ENCODE measurements at places on chromosomes 7 and 10.

GRCh38 chr7:75989500-75990388 is 4.7 kb downstream of the TMEM120A start:
- peak; percentile 88 for DNase-seq

- peak; percentile 86 for DNase-seq
Measured at GRCh38 chr10:61896854-61897661, 4.4 kb upstream of the ARID5B start.

DNA sequence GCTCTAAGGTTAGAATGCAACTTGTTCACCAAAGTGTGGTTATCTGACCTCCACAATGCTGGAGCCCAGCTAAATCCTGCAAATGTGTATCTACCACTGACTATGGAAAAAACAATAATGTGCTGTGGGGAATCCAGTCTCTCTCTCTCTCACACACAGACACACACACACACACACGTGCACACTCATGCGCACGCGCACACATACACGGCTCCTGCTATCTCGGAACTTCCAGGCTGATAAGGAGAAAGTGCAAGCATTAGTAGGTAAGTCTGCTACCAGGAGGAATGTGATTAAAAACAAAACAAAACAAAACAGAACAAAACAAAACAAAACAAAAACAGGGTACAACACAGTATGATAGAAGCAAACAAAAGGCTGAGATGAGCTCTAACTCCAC is 205.2 kb downstream of the FRMD4A start:
- no peak for DNase-seq

DNA sequence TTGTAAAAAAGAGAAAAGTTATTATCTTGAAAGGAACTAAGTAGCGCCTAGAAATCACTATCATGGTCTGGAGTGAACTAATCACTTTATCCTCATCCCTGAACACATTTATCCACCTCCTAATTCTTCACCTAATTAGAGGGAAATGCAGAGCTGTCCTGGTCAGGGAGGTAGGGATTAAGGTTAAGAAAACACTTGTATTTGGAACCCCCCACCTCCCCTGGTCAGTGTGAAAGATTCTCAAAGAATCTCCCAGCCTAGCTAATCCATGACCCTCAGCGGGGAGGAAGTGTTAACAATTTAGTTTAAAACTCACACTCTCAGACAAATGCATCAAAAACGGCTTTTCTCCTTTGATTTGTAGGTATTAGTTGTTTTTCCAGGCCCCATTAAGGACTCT is 83.8 kb downstream of the FAM204A start:
- DNase-seq: no peak

GRCh38 chr10:126250045-126250444 is 138.2 kb downstream of the ADAM12 start:
- DNase-seq: no peak

GRCh38 chr7:1246871-1247526 is 14.3 kb downstream of the UNCX start:
- DNase-seq: peak; percentile 9

DNA sequence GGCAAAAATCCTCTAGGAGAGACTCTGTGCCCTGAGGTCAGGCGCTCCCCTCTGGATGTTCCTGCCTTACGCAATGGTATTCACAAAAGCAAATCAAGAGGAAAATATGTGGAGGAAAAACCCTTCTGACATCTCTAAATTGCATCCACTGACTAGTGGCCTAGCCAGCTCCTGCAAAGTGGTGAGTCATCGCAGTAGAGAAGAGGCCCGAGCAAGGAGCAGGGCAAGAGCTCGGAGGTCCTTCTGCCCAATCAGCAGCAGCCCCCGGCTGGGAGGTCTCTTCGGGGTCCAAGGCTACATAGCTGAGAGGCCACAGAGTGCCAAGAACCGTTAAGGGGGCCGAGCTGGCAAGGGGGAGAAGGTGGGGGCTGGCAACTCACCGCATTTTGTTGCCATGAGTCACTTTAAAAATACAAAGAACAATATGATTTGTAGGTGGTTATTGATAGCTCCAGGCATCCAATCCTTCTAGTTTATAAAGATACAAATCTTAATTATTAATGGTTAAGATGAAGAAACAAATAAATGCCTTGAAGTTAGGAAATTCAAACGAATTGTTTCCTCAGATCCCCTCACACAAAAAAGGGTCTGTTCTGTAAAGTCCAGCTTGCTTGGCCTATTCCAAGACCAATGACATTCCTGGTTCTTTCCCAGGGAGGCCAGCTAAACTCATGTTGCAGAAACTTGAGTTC is 161.6 kb downstream of the PKD1L1 start:
- peak; percentile 64 for DNase-seq

GRCh38 chr7:116354546-116355423 is 144.4 kb downstream of the TES start:
- DNase-seq: peak; percentile 87

DNA sequence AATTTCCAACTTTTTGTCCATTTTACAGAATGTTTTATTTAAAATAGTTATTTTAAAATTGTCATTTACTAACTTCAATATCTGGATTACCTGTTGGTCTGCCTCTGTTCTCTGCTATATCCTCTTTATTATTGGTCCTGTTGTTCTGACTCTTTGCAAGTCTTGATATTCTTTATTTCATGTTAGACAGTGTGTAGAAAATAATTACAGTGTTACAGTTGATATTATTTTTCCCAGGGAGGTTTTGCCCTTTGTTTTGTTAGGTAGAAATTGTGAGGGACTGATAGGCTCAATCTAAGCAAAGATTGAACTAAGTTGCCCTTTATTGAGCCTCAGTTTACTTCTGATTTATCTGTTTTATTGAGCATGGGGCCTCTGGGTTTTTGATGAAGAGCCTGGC is 49.4 kb upstream of the CADPS2 start:
- DNase-seq: no peak

DNA sequence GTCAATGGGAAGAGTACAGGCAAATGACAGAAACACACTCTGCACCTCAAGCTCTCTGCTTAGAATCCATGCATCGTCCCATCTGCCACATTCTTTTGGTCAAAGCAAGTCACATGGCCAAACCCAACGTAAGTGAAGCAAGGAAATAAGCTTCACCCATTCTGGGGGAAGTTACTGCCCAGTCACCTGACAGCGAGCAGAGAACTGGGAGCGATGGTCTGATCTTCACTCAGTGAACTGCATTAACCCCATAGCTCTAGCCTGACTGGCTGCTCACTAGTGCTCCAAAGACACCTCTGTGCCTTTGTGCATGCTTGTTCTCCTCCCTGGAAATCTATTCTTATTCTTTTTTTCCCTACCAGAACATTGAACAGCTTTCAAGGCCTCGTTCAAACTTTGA is 89.9 kb downstream of the APBB1IP start:
- DNase-seq: no peak

DNA sequence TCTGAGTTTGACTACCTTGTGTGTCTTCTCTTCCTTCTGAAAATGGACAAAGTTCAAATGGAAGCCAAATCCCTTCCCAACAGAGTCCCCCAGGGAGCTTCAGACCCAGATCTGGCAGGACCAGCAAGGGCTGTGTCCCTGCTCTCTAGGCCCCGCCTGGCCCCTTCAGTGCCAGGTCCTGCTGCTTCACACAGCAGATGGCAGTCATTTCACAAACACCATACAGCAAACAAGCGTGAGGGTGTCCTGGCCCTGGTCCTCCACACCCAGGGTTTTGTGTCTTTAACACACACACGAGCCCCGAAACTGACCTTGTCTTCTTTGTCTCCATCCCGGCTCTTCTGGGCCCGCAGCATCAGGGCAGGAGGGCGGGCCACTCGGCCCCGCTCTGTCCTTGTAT is 145.0 kb downstream of the TCERG1L start:
- no peak for DNase-seq

DNA sequence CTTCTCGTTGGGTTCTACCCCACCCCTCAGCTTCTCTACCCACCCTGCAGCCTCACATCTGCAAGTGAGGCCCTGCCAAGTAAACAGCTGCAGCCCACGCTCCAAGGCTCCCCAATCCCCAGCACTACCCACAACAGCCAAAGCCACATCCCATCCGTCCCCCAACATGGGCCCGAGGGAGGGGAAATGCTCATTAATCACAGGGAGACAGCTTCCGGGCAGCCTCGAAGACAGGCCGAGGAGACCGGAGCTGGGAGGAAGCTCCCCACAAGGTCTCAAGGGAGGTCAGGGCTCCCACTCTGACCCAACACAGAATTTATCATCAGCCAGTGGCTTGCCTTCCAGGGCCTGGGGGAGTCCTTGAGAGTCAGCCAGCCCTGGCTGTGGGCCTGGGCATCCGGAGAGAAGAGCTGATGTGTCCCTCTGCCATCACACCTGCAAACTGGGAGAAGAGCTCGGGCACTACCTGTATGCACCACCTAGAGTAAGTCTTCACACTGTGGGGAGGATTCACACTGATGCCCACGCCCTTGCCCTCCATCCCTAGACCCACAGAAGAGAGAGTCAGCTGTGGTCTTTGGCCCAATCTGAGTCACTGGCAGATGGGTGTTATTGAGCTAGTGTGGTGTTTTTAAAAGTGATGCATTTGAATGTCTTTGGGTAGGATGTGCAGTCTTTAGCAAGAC is 115.5 kb upstream of the ZMIZ1 start:
- peak; percentile 68 for DNase-seq

DNA sequence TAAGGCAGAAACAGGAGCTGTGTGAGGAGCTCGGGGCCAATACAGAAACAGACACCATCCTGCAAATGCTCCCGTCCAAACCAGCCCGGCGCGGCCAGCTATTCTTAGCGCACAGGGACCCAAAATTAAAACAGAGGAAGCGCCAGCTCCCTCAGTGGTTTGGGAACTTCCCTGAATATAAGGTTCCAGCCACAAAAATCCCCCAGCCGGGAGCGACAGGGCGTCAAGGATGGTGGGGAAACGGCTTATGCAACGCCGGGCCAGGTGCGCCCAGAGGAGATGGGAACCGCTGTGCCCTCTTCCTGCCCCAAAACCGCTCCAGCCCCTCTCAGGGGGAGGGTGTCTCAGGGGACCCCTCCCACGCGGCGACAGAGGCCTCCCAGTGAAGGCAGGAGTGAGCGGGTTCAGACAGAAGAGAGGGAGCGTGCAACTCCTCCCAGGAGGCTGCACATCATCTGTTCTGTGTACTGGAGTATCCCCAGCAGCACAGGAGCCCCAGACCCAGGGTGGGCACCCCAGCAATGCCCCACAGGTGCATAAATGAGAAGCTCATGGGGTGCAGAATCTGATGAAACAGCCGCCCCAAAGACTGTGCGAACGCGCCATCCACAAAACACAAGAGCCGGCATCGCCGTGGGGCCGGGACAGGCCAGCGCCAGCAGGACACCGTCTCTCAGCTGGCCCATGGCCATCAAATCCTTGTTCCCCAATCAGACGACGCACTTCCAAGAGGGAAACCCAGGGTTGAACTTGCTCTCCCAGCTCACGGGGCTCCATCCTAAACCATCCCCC is 73.9 kb upstream of the PDGFA start:
- peak; percentile 59 for DNase-seq

DNA sequence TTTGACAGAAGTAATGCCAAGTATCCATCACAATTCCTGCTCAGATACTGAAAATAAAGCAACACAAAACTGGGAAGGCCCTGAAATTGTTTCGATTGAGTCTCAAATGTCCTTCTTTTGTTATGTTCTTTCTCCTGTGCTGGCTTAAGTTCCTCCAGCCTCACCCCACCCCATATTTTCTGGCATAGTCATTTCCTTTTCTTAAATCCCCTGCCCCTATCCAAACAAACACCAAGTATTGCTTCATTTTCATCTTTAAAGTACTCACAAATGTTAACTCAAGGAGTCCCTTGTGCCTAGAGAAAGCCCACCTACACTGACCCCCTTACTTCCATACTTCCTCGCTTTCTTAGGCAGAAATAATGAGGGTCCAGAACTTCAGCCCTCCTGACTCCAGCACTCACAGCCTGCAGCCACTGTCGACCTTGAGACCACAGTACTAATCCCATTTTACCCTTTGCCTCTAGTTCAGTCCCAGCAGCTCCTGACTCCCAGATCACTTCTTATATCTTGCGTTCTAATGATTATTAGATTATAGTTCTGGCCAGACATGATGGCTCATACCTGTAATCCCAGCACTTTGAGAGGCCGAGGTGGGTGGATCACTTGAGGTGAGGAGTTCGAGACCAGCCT is 73.2 kb upstream of the ST8SIA6 start:
- no peak for DNase-seq

Measured in right cardiac atrium (tissue), 5 donors.